Stimulated activated CD4-positive, alpha-beta T cell treated with anti-CD3 and anti-CD28 coated beads, Interleukin-4, amount 100 ng/mL, for 24 hours (primary cell): ENCODE measurements at places on chromosomes 7 and 10.

- peak; percentile 15 for DNase-seq
Measured at GRCh38 chr7:28328822-28329660, 83.3 kb upstream of the CREB5 start.

DNA sequence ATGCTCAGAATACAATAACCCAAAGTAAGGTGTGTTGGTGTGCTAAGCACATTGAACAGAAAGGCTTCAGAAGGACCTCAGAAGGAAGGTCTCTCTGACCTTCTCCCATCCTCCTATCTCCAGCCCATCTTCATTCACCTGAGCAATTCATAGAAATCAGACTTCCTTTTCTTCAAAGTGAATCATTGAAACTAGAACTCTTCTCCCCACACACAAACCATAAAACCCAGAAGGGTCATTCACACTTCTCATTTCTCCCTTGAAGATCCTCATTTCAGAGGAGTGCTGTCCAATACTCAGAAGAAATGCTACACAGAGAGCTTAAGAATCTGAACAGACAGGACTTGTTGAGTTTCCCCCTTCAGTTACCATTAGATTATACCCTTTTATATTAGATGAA, 89.5 kb downstream of the VWDE start:
- DNase-seq = no peak

DNA sequence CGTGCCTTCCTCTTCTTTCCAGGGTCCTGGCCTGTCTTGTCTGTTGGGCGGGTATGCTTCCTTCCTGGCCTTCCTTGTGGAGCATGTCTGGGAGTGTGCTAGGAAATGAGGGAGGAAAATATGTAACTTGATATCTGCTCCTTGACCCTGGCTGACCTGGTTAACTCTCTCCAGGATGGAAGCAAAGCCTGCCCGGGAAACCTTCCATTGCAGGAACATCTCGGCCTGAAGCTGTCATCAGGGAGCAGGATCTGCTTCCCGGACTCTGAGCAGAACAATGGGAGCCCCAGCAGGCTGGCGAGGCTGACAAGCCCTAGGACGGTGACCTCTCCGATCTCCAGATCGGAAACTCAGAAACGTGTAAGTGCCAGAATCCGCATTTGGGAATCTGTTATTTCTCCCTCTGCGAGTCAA, 340.3 kb downstream of the FRMD4A start:
- no peak for DNase-seq

- DNase-seq = peak; percentile 7
Measured at GRCh38 chr7:4479367-4480039, 202.6 kb upstream of the FOXK1 start.

DNA sequence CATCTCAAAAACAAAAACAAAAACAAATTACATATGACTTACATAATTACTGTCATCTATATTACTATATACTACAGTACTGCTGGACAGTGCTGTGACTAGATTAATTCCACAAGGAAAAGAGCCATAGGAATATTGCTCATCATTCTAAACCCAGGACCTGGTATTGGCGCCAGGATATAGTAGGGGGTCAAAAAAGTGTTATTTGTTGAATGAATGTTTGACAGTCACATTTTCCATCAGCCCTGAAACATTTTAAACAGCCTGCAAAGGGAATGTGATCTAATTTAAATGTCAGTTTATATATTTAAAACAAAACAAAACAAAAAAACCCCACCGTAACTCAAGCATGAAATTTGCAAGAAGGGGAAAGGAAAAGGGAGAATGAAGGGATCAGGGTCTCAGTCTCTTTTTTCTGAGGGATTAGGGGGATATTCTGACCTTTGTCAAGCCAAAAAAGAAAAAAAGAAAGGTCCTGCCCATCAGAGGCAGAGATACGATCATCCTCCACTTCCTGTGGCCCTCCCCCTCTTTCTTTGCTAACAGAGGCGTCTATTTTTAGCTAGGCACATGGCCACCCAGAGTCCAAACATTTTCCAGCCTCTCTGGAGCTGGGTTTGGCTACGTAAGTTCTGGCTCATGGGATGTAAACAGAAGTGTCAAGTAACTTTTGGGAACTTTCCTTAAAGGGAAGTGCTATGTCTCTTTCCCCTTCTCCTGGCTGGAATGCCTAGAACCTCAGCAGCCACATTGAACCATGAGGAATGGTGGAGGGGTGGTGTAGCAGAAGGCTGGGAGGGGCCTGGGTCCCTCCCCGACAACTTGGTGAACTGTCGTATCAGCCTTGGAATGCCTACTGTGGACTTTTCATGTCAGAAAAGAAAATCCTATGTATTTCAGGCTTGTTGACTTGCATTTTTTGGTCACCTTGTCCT, 44.6 kb upstream of the DLG5 start:
- DNase-seq = no peak
